ENCODE measurements at places on chromosomes 13 and 19.

GRCh38 chr13:40271271-40271885, 395.1 kb downstream of the FOXO1 start:
- DNase-seq: no peak

DNA sequence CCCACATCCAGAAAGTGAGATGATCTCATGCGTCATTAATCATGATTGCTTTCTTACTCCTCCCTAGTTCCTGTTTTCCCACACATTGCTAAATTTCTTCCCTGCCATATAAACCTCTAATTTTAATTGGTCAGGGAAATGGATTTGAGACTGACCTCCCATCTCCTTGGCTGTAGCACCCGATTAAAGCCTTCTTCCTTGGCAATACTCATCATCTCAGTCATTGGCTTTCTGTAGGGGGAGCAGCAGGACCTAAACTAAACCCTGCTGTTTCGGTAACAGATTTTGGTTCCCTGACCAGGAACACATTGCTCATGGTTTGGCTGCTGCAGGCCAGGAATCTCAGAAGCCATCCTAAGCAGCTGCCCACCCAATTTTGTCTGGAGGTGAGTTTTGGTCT, 61.7 kb downstream of the SPRYD7 start:
- DNase-seq: no peak

DNA sequence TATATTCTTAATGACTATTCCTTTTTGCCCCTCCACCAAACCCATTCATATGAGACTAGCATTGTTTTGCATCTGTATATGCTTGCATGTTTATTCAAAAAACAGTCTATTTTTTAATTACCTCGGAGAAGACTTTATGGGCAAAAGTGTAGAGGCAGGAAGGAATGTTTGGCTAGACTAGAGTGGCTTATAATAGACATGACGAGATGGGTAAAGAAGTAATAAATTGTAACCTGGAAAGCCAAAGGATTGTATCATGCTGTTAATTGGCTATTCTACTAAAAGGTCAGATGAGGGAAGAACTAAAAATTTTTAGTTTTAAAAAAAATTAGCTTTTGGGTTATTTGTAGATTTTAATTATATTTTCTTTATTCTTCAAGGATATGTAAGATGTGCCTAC, 91.1 kb downstream of the FNDC3A start:
- DNase-seq: no peak

GRCh38 chr19:11053817-11054195, 35.5 kb upstream of the LDLR start:
- no peak for DNase-seq

- no peak for DNase-seq
These were observed 15.2 kb upstream of the C1QTNF9B start for GRCh38 chr13:23912469-23912868.

- DNase-seq: no peak
These were observed 4.1 kb downstream of the TIMM13 start for GRCh38 chr19:2423071-2423914.

DNA sequence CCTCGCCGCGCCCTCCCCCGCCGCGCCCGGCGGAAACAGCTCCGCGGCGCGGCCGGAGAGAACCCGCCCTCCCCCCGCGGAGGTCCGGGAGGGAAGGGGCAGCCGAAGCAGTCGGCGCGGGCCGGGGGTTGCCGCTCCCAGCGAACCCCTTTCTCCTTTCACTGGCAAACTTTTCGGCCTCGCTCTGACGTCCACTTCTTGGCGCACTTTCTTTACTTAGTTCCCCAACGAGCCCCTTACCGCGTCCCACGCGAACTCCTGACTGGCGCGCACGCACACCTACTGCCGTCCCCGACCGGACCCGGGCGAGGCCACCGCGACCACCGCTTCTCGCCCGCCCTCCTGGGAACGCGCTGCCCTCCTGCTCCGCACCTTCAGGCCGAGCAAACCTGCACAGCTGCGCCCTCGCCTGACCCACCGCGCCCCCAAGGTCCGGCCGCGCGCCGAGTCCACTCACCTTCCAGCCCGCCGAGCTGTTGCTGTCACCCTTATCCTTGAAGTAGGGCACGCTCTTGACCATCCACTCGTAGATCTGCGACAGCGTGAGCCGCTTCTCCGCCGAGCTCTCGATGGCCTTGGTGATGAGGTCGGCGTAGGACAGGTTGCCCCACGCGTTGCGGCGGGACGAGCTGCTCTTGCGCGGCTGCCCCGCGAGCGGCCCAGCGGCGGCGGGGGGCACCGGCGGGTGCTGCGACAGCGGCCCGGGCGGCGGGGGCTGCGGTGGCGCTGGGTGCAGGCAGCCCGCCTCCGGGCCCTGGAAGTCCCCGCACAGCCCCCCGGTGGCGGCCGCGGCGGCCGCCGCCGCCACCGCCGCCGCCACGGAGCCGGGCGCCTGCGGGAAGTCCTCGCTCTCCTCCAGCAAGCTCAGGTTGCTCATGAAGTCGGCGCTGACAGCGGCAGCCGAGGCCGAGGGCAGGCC, 1.1 kb downstream of the FOXO1 start:
- DNase-seq: peak; percentile 37

- DNase-seq: no peak
These were observed 86.3 kb downstream of the PCCA start for GRCh38 chr13:100175078-100175802.

DNA sequence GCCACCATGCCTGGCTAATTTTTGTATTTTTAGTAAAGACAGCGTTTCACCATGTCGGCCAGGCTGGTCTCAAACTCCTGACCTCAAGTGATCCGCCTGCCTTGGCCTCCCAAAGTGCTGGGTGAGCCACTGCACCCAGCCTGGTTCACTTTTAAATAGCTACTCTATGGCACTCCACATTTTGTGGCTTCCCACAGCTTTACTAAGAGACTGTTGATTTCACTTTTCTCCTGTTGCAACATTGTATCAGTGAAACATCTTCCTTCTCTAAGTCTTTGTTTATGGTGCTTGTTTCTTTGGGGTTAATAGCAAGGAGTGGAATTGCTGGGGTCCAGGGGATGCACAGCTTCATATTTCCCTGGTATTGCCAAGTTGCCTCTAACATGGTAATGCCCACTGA, 12.3 kb downstream of the TMEM38A start:
- no peak for DNase-seq

DNA sequence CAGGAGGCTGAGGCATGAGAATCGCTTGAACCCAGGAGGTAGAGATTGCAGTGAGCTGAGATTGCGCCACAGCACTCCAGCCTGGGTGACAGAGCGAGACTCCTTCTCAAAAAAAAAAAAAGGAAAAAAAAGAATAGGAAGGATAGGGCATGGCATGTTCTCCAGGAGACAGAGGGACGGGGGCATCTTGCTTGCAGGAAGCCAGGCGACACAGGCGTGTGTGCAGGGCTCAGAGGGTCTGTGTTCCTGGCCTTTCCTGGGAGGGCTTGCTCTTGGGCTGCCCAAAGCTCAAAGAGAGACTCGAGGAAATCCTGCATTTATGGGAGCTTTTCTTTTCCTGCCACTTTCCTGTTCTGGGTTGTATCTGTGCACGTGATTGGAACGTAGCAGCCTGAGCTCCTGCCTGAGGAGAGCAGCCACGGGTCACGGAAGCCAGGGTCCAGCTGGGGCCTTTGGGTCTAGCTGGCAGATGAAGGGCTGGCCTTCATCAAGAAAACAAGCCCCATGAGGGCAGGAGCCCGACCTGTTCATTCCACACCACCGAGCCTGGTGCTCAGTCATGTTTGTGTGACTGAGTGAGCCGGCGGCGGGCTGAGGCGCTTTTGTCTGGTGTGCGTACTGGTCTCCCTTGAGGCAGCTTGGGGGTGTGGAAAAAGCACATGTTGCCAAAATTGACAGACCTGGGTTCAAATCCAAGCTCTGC, 44.5 kb downstream of the CAPN12 start:
- DNase-seq: no peak

DNA sequence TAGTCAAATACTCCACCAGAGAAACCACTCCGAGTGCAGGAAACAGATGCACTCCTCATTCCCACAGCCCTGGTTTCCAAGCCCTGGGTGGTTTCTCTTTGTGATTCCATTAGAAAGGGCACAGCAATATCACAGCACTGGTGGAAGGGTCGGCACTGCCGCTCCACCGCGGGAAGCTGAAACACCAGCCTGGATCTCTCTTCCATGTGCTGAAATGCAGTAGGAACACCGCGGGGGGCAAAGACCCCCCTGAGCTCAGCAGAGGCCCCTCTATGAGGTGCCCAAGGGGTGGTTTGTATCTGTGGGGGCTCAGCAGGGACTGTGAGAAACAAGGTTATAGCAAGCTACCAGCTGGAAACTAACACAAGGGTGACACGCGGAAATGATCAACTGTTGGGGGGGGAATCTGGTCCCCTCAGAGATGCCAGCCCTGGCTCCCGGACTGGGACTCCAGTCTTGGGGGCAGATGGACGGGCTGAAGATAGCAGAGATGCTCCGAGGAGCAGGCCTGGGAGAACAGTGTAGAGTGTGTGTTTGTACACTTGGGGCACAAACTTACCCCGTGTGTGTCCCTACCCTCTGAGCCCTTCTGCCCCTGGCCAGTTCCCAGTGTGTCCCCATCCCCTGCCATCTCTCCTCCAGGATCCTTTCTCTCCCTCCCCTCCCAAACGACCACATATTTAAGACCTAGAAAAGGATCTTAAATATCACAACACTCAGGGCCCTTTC, 1.8 kb downstream of the ZFR2 start:
- no peak for DNase-seq

DNA sequence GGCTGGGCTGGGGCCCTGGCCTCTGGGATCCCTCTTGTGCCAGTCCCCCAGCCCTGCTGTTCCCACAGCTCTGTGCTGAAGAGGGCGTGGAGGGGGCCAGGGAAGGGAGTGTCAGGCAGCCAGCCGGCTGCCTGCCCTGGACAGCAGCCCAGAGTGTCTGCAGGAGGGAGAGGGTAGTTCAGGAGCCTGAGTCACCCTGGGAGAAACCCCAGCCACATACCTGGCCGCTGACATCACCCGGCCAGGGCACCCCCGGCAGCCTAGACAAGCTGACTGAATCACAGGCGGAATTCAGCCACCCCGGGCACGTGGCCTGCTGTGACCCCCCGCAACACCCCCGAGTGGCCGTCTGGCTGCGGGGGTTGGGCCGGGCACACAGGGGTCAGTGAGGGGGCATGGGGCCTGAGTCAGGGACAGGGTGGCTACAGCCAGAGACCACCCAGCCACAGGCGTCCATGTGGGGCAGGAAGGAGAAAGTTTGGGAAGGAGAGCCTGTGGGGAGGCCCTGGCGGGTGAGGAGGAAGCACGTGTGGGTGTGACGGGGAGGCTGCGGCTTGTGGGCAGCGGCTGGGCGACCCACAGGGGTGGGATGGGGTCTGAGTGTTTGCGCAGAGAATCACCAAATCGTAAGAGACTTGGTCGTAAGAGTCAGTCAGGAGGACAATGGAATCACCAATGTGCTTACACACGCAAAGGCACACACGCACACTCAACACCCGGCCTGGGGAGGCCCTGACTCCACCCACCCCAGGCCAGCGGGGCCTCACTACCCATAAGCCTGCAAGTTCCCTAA, 11.9 kb upstream of the FOSB start:
- peak; percentile 64 for DNase-seq

DNA sequence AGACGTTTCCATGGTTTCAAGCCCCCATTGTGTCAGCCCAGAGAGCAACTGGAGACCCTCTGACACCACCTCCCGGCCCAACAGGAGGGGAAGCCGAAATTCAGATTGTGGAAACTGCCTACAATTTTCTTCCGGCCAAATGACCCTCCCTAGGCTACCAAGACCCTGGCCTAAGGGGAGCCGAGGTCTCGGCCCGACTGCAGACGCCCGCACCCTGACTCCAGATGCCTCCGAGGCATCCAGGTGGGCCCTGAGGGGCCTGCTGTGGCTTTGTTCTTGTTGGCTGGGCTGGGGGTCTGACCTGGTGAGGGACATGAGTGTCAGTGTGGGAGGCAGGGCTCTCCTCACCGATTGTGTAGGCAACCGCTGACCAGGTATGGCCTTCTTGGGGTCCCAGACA, 9.6 kb downstream of the MEX3D start:
- no peak for DNase-seq

DNA sequence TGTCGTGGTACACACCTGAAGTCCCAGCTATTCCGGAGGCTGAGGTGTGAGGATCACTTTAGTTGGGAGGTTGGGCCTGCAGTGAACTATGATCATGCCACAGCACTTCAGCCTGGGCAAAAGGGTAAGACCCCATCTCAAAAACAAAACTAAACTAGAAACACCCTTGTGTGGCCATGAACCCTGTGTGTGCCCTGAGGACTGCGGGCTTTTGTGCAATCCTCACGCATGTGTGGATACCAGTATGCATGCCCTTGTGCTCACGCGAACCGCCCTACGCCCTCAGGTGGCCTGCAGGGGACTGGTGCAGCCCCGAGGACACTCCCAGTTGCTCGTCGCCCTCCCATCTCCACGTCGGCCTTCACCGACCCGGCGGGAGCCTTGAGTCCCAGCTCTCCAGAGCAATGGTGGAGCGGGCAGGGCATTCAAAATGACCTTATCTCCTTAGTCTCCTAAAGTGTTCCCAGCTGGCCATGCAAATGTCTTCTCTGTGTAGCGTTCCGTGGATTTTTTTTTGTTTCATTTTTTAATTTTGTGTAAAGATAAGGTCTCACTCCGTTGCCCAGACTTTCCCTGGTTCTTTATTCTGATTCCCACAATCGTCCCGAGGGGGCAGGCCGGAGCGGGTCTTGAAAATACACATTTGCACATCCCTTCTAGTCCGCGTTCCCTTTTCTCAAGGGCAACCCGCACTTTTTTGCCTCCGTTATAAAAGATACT, 868 bp upstream of the EGLN2 start:
- DNase-seq: no peak

DNA sequence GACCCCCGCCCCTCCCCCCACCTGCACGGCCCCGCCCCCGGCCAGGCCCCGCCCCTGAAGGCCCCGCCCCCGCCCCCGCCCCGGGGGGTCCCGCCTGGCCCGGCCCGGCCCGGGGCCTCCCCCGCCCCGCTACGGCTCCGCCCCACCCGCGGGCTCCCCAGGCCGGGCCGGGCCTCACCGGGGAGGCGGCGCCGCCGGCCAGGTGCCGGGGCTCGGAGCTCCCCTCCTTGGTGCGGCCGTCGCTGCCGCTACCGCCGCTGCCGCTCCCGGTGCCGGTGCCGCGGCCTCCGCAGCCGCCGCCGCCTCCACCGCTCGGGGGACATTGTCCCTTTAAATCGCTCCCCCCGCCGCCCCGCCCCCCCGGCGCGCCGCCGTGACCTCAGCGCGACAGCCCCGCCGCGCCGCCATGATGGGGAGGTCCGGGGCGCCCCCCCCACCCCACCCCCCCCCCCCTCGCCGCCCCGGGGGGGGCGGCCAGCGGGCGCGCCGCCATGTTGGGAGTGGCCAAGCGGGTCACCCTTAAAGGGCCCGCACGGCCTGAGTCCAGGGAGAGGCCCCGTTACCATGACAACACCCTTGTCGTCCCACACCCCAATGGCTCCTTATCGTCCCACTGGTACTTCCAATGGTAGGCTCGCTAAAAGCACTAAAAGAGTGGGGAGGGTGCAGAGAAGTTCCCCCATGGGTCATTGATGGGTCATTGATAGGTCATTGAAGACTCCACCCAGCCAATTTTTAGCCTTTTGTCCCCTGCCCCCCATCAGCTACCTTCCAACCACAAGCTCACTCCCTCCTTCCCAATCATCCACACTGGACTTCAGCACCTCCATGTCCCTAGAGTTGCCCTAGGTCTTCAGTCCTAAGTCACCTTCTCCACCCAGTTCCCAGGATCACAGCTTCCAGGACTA, at the start of gene WIZ:
Gene WIZ (minus strand): TSS at position 337 of the 908 bp plus-strand sequence. CDS start 1,649 bp downstream, outside the sequence.
- DNase-seq: peak; percentile 84
